ENCODE measurements at places on chromosomes 6 and 20.

DNA sequence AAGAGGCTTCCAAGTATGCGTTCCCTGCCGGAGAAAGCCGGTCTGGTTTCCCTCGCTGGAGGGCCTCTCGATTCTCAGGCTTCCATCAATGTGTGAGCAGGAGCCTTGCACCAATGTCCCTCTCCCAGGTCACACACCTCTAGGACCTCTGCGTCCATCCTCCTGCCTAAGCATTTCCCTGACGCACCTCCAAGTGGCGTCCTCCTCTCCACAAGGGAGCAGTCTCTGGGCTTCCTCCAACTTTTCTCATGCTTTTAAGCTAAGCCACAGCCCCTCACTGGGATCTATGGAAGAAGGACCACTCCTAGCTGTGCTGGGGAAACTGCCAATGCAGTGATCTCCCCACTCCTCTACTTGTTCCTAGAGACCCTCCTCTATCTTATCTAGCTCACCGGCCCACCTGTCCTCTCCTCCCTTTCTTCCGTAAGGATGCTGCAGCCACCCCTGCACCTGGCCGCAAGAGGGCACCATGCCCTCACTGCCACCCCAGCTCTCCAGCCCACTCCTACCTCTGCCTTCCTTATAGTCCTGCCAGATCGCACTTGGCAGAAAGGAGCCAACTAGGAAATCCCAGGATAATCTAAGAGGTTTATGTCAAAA, 258.7 kb downstream of the LRFN2 start:
- no peak for DNase-seq

DNA sequence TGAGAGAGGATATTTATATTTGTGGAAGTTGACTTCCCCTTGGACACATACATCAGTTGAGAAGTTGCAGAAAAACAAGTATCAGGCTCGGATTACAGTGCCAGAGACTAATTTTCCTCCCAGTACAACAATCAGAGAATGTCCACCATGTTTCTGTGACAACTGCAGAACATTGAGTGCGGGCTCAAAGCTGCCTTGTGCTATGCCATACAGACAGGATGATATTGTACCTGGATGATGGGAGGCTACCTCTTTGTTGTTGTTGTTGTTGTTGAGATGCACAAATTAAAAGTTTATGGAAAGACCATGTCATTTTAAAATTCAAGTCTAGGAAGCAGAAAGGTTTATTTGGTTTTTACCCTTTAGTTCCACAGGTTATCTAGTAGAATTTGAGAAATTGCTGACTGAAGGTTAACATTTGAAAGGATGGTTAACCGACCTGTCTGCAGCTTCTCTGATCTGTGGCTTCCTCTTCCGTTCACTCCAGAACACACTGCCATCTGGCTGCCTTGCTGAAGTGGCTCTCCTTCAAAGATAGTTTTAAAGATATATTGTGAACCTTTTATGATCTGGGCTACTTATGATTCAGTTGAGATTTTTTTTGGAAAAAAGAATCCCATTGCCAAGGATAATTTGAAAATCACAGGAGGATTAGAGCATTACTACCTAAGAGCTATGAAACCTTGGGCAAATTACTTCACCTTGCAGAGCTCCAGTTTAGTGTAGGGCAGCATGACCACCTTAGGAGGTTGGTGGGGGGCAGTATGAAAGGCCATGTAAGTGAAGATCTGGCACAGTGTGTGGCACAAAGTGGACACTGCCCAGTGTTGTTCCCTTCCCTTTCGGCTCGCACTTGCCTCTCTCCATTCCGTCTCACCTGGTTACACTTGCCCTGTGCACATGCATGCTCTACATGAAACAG, 15.9 kb downstream of the TMEM200A start:
- peak; percentile 20 for DNase-seq

DNA sequence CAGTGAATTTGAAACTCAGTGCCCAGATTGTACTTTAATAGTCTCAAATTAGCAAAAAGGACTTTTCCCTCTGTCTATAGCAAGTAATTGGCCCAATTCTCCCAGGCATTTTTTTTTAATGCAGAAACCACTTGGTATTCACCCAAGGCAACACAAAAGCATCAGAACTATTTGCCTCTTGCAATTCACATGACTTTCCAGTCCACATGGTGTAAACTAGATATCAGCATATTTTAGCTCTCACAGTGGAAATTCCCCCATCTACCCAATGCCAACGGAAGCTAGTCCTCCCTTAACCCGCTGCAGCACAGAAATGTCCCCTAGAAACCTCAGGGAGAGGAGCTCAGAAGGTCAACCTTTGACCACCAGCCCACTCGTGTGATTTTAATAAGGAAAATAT, 103.4 kb upstream of the CDYL start:
- DNase-seq = no peak

DNA sequence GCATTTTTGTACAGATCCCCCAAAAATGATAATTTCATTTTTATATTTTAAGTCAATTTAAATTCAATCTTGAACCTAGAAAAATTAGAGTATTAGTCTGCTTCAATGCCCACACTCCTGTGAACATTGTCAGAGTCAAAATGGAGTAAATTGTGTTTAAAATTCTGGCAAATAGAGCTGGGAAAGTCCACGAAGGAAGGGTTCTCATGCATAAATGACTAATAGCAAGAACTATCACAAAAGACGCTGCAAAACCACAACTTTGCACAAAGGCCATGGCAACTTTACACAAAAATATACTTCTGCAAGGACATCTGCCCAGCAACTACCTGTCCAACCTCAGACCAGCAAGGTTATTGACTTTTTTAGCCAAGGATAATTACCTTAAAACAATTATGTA, 203.2 kb upstream of the SMLR1 start:
- DNase-seq = no peak

GRCh38 chr6:148697895-148698440, 48.9 kb upstream of the UST start:
- no peak for DNase-seq

- peak; percentile 40 for DNase-seq
These were observed 985 bp downstream of the ZBP1 start for GRCh38 chr20:57619051-57619831.

DNA sequence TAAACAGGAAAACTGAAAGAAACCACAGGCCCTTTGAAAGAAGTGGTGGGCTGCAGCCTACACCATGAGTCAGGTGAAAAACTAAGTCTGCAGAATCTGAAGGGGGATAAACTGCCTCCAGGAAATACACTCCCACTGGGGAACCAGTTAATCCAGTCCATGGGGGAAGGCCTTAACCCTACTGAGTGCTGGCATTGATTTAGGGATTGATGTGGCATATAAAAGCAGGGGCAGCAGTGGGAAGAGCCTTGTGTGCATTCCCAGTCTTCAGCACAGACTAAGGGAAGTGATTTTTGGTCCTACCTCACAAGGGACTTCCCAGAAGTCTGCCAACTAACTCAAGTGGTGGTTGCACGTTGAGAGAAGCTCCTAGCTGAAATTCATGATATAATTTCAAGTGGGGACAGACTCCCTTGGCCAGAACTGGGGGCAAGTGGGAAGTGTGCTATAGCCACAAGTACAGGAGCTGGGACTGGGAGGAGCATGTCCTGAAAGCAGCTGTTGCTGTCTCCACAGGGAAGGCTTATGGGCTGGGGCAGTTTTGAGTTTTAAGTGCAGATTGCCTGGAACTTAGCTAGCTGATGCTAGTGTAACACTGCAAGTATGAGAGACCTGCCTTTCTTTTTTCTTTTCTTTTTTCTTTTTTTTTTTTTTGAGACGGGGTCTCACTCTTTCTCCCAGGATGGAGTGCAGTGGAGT, 31.2 kb downstream of the CITED2 start:
- no peak for DNase-seq

DNA sequence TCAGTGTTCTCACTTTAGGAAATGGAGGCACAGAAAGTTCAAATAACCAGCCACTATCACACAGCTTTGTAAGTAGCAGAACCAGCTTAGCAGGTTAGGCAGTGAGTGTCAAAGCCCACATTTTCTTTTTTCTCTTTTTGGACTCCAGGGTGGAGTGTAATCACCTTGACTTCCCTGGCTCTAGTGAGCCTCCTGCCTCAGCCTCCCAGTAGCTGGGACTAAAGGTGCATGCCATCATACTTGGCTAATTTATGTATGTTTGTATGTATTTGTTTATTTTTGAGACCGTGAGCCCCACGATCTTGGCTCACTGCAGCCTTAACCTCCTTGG, 7.8 kb upstream of the NCOA3 start:
- no peak for DNase-seq

DNA sequence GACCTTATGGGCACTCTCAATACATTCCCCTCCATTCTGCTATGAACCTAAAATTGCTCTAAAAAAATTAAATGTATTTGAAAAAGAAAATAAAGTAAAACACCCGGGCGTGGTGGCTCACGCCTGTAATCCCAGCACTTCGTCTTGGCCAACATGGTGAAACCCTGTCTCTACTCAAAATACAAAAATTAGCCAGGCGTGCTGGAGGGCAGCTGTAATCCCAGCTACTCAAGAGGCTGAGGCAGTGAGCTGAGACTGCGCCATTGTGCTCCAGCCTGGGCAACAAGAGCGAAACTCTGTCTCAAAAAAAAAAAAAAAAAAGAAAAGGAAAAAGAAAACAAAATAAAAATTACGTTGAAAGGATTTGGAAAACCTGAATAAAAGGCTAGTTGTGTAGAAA, 60.5 kb downstream of the CD164 start:
- DNase-seq = no peak

- no peak for DNase-seq
These were observed 39.2 kb upstream of the LTV1 start for GRCh38 chr6:143803769-143804568.

- no peak for DNase-seq
These were observed 16.6 kb downstream of the TBC1D20 start for GRCh38 chr20:445514-446336.

DNA sequence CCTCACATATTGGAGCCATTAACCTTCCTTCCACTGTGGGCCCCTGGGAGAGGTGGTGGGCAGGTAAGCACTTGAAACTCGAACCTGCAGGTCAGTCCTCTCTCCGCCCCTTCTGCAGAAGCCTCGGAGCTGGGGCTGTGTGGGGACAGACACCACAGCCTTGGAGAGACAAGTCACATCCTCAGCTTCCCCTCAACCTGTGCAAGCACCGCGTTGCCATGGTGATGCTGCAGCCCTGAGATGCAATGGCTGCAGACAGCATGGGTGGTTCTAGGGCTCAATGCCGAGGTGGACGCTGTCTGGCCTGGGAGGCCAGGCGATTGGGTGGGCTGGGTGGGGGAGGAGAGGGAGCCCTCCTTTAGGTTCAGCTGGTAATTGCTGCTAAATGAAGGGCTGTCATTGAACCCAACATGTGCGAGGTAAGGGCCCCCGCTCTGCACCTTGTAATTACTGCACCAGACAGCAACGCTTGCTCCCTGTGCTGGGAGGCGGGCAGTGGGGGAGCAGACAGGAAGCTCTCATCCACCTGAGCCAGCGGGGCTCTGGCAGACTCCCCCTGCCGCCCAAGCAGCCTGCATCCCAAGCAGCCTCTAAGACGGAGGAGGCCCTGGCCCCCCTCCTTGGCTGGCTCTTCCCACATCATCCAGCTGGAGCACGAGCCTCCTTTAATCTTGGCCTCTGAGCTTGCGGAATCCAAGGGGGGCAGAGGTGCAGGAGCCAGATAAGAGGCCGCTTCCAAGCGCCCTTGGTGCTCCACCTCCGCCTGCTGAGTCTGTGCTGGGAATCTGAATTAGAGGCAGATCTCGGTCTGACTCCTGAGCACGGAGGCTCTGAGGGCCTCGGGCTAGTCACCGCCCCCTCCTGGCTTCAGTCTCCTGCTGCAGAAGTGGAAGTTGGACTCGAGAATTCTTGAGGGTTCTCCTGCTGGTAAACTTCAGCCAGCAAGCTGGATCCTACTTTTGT, 39.8 kb upstream of the CDH22 start:
- no peak for DNase-seq

- DNase-seq = no peak
These were observed at the start of gene VNN1 for GRCh38 chr6:132713352-132714134. Gene VNN1 (minus strand): TSS chr6:132714055. CDS start chr6:132714035, 20 bp downstream.

DNA sequence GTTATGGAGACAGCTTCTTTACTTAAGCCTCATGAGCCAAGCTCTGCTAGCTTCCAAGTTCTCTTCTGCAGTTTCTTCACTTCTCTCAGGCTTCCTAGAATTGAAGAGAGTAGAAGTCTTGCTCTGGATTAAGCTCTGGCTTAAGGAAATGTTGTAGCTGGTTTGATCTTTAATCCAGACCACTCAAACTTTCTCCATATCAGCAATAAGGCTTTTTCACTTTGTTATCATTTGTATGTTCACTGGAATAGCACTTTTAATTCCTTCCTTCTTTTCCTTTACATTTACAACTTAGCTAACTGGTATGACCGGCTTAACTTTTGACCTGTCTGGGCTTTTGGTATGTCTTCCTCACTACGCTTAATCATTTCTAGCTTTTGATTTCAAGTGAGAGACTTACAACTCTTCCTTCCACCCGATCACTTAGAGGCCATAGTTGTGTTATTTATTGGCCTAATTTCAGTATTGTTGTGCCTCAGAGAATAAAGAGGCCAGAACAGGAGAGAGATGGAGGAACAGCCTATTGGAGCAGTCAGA, 236.6 kb upstream of the BMP2 start:
- DNase-seq = no peak

Measured in activated gamma-delta T cell treated with anti-CD3 and anti-CD28 coated beads, Interleukin-2, amount 50 U/mL, for 16 hours (primary cell).